ENCODE measurements at places on chromosomes 7 and 10.

GRCh38 chr10:78165617-78166016 lies 132.0 kb downstream of the RPS24 start:
- DNase-seq, result no peak

- no peak for DNase-seq
Measured at GRCh38 chr10:119020627-119020946, 8.9 kb upstream of the NANOS1 start.

GRCh38 chr7:77460057-77460486 lies 43.9 kb upstream of the GSAP start:
- no peak for DNase-seq

GRCh38 chr7:7979558-7979957 lies 11.0 kb downstream of the GLCCI1 start:
- no peak for DNase-seq

- DNase-seq, result no peak
Measured at GRCh38 chr7:90409667-90410066, 6.4 kb downstream of the CLDN12 start.

- no peak for DNase-seq
Measured at GRCh38 chr7:123193235-123193634, 6.5 kb downstream of the SLC13A1 start.

- no peak for DNase-seq
Measured at GRCh38 chr10:34544400-34544799, 270.7 kb downstream of the PARD3 start.

DNA sequence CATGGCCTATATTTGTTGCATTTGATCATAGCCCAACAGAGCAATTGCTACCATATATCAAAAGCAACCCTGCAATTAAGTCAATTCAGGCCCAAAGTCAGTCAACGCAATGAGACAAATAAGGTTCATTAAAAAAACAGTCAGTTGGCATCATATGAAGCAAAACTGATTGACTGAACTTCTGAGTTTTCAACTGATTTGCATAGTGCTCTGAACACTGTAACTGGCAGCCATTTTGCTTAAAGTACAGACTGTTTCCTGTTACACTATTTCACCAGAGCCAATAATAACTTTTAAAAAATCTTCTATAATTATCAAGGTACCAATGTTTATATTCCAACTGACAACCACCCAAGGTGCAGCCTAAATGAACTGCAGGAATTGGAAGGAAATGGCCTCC lies 68.4 kb upstream of the RAPGEF5 start:
- DNase-seq, result no peak

GRCh38 chr7:155380976-155381851 lies 76.7 kb upstream of the EN2 start:
- no peak for DNase-seq

GRCh38 chr7:124429923-124430322 lies 335.7 kb downstream of the GPR37 start:
- no peak for DNase-seq

DNA sequence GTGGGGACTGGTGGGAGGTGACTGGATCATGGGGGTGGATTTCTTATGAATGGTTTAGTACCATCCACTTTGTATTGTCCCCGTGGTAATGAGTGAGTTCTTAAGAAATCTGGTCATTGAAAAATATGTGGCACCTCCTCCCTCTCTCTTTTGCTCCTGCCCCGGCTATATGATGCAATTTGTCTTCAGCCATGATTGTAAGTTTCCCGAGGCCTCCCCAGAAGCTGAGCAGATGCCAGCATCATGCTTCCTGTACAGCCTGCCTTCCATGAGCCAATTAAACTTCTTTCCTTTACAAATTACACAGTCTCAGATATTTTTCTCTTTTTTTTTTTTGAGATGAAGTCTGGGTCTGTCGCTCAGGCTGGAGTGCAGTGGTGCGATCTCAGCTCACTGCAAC lies 2.6 kb upstream of the KDM7A start:
- no peak for DNase-seq

- no peak for DNase-seq
Measured at GRCh38 chr10:120646738-120647456, 189.9 kb downstream of the PLPP4 start.

- DNase-seq, result no peak
Measured at GRCh38 chr7:82507365-82507975, 63.9 kb upstream of the CACNA2D1 start.
